ENCODE measurements at places on chromosomes 7 and 10.

- DNase-seq, result no peak
These were observed 1.1 kb downstream of the MARVELD1 start for GRCh38 chr10:97714401-97715258.

DNA sequence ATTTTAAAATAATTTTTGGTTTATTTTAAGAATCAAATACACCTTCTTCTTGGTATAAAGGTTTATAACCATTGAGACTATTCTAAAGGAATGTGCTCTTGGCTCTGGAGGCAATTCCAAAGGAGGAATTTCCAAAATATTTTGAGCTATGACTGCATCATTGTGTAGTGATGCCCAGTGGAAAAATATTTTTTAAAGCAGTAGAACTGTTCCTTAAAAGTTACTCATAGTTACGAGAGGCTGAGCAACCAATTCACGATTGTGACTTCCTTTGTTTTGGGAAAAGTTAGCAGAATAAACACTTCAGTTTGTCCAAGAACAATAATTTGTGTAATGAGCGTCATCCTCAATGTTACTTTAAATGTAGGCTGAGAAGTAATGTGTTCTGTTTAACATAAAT, 233.6 kb downstream of the BAMBI start:
- no peak for DNase-seq

GRCh38 chr10:20744821-20745220, 152.3 kb downstream of the NEBL start:
- DNase-seq, result no peak

DNA sequence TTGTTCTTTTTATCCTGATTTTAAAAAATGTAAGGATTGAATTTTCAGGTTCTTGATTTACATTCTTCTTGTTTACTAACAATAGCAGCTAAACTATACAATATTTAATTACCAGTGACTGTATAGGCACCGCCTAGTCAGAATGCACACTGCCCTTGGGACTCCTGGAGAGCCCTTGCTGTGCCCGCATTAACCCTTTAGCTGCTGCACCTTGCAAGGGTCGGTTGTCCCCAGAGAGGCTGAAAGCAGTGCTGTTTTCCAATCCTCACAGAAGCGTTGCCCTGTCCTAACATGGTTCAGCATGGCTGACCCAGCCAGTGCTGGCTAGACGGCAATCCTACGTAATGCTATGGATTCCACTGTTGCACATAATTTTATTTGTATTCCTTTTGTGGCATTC, 102.6 kb downstream of the HECW1 start:
- no peak for DNase-seq

DNA sequence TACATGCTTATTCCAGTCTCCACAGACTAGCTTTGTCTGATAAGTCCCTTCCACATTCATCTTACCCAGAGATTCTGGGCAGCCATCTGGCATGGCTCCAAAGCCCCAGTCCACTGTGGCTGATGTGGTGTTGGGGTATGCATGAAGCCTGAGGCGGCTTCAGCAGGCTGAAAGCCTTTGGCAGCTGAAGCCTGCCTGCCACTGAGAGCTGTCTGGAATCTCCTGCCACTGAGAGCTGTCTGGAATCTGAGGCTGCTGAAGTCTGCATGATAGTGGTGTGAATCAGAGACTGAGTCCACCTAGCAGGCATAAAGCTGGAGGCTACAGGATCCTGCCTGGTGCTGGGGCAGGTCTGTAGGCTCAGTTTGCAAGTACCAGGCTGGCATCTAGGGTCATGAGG, 87.1 kb downstream of the DYNC1I1 start:
- DNase-seq, result no peak

DNA sequence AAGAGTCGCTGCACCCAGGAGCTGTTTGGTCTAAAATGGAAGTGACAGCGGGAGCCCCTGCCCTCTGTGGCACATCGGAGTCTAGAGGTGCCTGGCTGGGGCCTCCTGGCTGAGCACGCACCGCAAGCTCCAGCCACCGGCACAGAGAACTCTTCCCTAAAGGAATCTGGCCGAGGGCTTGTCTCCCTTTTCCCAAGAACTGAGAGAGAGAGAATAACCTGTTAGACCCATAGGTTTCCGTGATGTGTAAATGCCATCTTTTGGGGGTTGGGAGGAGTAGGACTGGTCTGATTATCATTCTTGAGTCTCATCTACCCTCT, 47.3 kb downstream of the PROSER2 start:
- DNase-seq, result no peak

DNA sequence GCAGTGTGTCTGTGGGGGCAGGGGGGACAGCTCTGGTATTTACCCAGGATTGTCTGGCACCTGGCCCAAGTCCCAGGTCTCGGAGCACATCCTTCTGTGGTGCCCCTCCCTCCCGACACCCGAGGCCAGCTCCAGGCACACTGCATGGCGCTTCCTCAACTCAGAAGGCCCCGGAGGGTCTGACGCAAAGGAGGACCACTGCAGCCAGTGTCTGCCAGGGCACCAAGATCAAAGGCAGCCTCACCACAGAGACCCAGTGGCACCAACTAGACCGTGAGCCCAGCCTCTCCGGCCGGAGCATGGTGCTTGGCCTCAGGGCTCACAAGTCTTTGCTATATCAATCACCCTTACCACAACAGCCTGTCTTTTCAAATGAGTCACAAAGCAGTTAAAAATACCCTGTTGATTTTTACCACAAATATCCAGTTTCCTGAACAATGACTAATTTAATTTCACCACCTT, 99.3 kb upstream of the DDC start:
- DNase-seq, result no peak
